ENCODE measurements at places on chromosomes 2 and 18. TPM values are rescaled to one million over a fixed set of nuclear protein-coding genes. Genes with fewer than 3 reads are reported as not detected.

The AP1S3 gene
- total RNA-seq = 51.8 TPM

The SERPINB11 gene
- not detected for total RNA-seq

The AGFG1 gene
- total RNA-seq = 98.8 TPM

The BMP10 gene
- total RNA-seq = not detected

The RAB17 gene
- 2.1 TPM for total RNA-seq

The ICOS gene
- not detected for total RNA-seq

The NYAP2 gene
- total RNA-seq = under 0.01 TPM

The ZC3H6 gene
- total RNA-seq = 9.8 TPM

The KLHL41 gene
- 0.24 TPM for total RNA-seq

The ZNF385B gene
- total RNA-seq = not detected

The KRTCAP3 gene
- total RNA-seq = 28.6 TPM

The SERPINB2 gene
- 219 TPM for total RNA-seq

The ATRAID gene
- 280 TPM for total RNA-seq

The HAAO gene
- total RNA-seq = not detected

The MAPK4 gene
- 0.48 TPM for total RNA-seq

The ASTL gene
- total RNA-seq = not detected

The UGT1A5 gene
- total RNA-seq = 0.24 TPM

The RAB6C gene
- not detected for total RNA-seq

The COL6A3 gene
- total RNA-seq = 0.72 TPM

The CENPO gene
- 2.2 TPM for total RNA-seq

Measured in tracheal epithelial cell (primary cell).